ENCODE measurements at places on chromosomes 2 and 18. TPM values are rescaled to one million over a fixed set of nuclear protein-coding genes. Genes with fewer than 3 reads are reported as not detected.

- no peak for DNase-seq
- no peaks in the 10 kb centered on the region for H3K4me1 ChIP-seq
- no peak overlapping the region for H3K27ac ChIP-seq
- H3K36me3 ChIP-seq, result no peaks in the 10 kb centered on the region
- H3K4me3 ChIP-seq, result no peak overlapping the region
- H3K27me3 ChIP-seq, result no peaks in the 10 kb centered on the region
Measured at GRCh38 chr2:21427606-21428005, 303.8 kb downstream of the TDRD15 start.

DNA sequence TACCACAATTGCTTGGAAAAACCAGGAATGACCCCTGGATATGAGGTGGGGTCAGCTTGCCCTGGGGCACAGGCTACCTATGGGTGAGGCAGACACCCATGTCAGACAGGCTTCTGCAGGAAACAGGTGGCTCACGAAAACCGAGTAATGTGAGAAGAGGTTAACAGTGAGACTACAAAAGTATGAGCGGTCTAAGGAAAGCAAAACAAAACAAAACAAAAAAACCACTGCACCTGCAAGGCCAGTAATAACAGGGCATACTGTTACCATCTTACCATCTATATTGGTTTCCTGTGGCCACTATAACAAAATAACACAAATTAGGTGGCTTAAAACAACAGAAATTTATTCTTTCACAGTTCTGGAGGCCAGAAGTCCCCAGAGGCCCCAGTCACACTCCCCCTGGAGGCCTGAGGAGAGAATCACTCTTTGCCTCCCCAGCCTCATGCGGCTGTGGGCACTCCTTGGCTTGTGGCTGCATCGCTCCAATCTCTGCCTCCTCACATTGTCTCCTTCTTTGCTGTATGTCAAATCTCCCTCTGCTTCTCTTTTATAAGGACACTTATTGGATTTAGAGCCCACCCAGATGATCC, 86.6 kb upstream of the EPC2 start:
- H3K4me1 ChIP-seq, result no peaks in the 10 kb centered on the region
- H3K27me3 ChIP-seq, result no peaks in the 10 kb centered on the region
- no peak overlapping the region for H3K4me3 ChIP-seq
- no peak for DNase-seq

DNA sequence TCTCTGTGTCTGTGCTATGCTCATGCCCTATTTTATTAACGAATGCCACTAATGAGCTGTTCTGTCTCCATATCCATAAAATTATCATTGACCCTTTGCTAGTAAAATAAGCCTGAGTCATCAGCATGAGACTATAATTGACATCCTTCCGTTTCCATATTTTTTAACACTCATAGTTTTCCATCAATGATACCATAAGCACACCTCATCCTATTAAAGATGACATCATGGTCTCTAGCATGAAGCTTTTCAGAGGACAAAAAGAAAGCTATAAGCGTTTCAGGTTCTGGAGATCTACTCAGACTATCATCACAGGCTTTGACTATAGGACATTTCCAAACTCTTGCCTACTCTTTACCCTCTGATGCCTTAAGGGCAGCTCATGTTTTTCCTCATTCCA, 1.2 kb upstream of the DSC2 start:
- DNase-seq, result no peak
- no peak overlapping the region for H3K27ac ChIP-seq
- no peaks in the 10 kb centered on the region for H3K4me1 ChIP-seq
- peaks cover 4% of the 10 kb centered on the region for H3K27me3 ChIP-seq
- no peaks in the 10 kb centered on the region for H3K36me3 ChIP-seq
- H3K4me3 ChIP-seq, result no peak overlapping the region

The MATN3 gene
- polyA plus RNA-seq, result not detected

- H3K27me3 ChIP-seq, result no peaks in the 10 kb centered on the region
- H3K36me3 ChIP-seq, result no peaks in the 10 kb centered on the region
- H3K4me1 ChIP-seq, result no peaks in the 10 kb centered on the region
- no peak for DNase-seq
- no peak overlapping the region for H3K27ac ChIP-seq
Measured at GRCh38 chr2:88254437-88255091, 84.4 kb downstream of the THNSL2 start.

DNA sequence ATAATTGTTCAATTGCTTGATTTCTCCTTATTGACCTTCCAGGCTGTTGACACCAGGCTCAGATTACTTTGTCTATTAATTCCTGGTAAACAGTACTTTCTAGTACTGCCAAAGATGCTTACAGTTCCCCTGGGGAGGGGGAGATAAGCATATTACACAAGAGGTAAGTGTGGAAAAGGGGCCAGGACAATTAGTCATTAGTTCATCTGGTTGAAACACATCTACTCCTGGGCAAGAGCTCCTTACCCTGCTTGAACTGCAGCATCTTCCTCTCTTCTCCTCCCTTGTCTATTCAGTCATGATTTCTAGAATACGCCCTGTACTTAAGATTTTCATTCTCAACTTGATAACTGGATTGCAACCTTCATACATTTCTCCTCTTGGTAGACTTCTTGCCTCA, 10.4 kb upstream of the SPATS2L start:
- H3K4me1 ChIP-seq, result no peaks in the 10 kb centered on the region
- no peaks in the 10 kb centered on the region for H3K27me3 ChIP-seq
- H3K36me3 ChIP-seq, result no peaks in the 10 kb centered on the region

DNA sequence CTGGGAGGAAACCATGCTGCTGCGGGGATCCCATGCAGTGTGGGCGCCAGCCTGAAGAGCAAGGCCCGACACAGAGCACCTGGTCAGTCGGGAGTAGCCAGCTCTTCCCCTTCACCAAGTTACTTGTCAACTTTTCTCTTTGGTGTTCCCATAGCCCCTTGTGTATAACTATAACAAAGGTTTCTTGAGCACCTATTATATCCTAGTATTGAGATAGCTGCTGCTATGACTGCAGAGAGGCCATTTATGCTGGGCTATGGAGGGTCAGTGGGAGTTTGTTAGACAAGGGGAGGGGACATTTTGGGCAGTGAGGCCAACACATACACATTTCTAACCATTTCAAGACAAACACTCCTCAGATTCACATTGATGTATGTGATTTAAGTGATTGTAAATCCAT, 10.8 kb downstream of the HK2 start:
- no peaks in the 10 kb centered on the region for H3K27me3 ChIP-seq
- no peak overlapping the region for H3K27ac ChIP-seq
- no peaks in the 10 kb centered on the region for H3K36me3 ChIP-seq
- peaks cover 63% of the 10 kb centered on the region for H3K4me1 ChIP-seq
- H3K4me3 ChIP-seq, result no peak overlapping the region
- DNase-seq, result no peak

DNA sequence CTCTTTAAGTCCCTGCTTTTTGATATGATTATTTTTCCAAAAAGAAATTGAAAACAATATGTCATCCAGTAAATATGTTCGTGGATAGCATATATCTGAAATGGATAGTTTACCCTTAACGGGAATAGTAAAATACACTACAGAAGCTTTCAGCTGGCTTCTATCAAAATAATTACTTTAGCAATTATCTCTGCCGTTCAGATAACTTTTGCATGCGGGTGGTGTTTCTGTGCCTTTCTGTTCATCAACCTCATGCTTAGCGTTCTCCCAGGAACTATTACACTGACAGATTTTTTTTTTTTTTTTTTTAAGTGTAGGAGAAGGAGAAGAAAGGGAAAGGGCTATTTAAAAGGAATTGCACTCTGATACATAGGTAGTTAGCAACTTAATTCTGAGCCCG, 53.6 kb downstream of the TSHZ1 start:
- H3K4me1 ChIP-seq, result peaks cover 36% of the 10 kb centered on the region
- H3K36me3 ChIP-seq, result no peaks in the 10 kb centered on the region
- DNase-seq, result no peak
- H3K27me3 ChIP-seq, result no peaks in the 10 kb centered on the region
- H3K4me3 ChIP-seq, result no peak overlapping the region

- no peak overlapping the region for H3K4me3 ChIP-seq
- no peaks in the 10 kb centered on the region for H3K27me3 ChIP-seq
- no peaks in the 10 kb centered on the region for H3K36me3 ChIP-seq
- H3K4me1 ChIP-seq, result no peaks in the 10 kb centered on the region
- H3K27ac ChIP-seq, result no peak overlapping the region
Measured at GRCh38 chr2:227221120-227221519, 56.7 kb downstream of the COL4A3 start.

Measured in GM12878 (cell line).